ENCODE measurements at places on chromosomes 7 and 10. TPM values are rescaled to one million over a fixed set of nuclear protein-coding genes. Genes with fewer than 3 reads are reported as not detected.

- DNase-seq = no peak
These were observed 205.7 kb downstream of the EBF3 start for GRCh38 chr10:129758207-129759021.

GRCh38 chr10:85609509-85609908 lies 757.1 kb downstream of the GRID1 start:
- no peak for DNase-seq

DNA sequence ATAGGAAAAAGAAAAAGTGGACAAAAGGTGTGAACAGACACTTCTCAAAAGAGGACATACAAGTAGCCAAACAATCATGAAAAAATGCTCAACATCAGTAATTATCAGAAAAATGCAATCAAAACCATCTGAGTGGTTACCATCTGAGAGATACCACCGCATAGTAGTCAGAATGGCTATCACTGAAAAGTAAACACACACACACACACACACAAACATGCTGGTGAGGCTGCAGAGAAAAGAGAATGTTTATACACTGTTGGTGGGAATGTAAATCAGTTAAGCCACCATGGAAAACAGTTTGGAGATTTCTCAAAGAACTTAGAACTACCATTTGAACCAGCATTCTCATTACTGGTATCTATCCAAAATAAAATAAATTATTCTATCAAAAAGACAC lies 145.7 kb downstream of the CYP26A1 start:
- no peak for DNase-seq

- DNase-seq = no peak
These were observed 33.3 kb downstream of the PLPP4 start for GRCh38 chr10:120490288-120490687.

DNA sequence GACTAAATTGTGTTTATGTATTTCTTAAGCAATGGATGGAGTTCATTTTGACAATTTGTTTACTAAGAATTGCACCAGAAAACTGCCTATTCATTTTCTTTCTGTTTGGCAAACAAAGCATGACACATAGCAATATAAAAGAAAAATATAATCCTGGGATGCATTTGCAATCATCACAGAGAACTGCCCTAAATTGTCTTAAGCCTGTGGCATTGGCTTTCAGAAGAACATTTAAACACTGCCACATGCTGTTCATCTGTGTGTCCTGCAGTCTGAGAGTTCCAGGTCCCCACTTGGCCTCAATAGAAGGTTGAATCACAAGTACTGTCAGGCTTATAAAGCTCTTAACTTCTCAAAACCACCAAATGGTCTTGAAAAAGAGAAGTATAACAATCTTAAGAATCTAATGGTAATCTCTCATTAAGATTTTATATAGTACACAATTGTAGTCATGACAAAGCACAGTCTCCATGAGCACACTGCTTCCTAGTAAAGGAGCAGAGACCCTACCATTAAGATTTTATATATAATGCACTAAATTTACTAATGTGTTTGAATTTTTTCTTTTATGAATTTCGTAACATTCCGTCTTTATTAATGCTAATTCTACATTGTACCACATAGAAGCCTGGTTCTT lies 29.9 kb downstream of the RNLS start:
- no peak for DNase-seq

GRCh38 chr7:158631574-158632195 lies 44.1 kb upstream of the PTPRN2 start:
- DNase-seq = no peak

- no peak for DNase-seq
These were observed 23.7 kb downstream of the SH2B2 start for GRCh38 chr7:102310414-102310815.

DNA sequence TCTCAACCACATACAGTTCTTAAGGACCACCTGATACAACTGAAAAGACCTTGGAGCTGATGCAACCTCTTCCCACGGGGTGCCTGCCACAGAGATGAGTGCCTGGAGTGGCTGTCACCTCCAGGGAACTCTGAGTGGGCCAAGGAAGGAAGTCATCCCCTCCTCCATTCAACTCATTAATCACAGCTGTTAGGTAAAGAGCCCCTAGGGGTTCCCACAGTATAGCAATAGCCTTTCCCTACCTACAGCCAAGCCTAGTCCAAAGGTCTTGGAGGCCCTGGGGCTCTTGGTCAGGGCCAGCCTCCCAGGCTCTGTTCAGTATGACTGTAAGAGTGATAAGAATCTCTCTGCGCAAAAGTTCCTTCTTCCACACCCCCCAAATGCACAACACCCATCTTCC lies 70.4 kb upstream of the NFE2L3 start:
- DNase-seq = no peak

GRCh38 chr7:28095231-28095630 lies 85.4 kb downstream of the JAZF1 start:
- DNase-seq = no peak

GRCh38 chr10:30349967-30350735 lies 1.1 kb upstream of the MTPAP start:
- DNase-seq = no peak

DNA sequence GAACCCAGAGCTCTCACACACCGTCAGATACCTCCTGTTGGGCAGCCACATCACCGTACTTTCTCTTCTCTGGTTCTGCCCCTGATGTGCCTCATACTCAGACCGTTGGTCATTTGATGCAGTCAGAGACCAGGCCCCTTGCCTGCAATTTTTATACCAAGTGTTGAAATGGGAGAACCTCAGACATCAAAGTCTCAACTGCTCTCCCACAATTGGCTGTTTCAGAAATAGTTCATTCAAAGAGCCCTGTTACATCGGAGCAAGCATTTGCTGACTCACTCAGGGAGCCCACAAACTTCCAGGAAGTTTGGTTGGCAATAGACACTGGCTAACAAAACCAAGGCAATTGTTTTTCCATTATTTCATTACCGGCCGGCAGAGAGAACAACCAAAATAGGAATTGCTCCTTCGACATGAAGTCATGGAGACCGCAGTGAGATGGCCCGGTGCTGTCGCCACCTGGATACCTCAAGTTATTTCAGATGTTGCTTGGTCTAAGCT lies 33.5 kb upstream of the ADAM12 start:
- no peak for DNase-seq

- DNase-seq = no peak
These were observed 32.8 kb downstream of the ADCY1 start for GRCh38 chr7:45606931-45607330.

- no peak for DNase-seq
These were observed 71.9 kb downstream of the JCAD start for GRCh38 chr10:29987471-29987870.

DNA sequence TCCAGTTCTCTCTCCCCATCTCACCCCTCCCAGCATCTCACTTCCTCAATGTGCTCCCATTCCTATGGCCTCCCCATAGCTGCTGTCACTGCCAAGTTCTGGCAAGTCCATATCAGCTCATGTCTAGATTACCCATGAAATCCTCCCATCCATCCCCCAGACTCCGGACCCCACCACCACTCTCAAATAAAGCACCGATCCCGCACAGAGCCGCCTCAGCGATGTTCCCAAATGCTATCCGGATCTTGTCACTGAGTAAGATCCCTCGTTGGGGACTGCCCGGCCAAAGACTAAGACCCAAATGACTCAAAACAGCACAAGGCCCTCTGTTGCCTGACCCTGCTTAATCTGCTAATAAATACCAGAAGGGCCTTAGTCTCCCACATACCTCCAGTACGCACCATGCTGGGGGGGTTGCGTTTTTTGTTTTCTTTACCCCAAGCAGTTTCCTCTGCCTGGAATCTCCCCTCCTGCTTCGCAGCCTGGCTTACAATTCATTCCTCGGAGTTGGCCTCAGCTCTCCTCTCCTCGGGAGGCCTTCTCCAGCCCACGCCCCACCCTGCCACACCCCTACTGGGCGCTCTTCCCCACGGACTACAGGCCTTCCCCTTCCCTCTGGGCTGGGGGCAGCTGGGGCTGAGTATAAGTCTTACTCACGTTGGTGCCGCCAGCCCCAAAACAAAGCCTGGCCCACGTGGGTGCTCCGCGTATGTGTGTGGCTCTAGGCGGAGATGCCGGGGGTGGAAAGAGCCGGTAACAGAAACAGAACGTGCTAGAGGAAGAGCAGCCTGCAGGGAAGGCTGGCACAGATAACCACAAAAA lies 1.8 kb upstream of the DUSP5 start:
- DNase-seq = no peak

- no peak for DNase-seq
These were observed 171.2 kb downstream of the ZNF365 start for GRCh38 chr10:62545160-62546066.

DNA sequence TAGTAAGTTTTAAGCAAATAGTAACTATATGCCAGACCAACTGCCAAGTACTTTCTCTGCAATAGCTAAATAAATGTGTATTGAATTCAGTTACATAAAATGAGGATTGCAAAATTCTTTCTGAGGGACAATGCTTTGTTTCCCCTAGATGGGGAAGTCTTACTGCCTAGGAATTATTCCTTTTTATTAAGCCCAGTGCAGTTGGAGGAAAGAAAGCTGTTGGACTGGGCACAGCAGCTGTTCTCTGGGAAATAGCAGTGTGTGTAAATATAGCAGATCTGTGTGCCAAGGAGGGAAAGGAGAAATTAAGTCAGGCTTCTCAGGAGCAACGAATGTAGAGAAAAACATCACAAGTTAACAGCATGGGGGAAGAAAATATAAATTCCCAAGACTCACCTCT lies 77.1 kb downstream of the SEC23IP start:
- DNase-seq = no peak

DNA sequence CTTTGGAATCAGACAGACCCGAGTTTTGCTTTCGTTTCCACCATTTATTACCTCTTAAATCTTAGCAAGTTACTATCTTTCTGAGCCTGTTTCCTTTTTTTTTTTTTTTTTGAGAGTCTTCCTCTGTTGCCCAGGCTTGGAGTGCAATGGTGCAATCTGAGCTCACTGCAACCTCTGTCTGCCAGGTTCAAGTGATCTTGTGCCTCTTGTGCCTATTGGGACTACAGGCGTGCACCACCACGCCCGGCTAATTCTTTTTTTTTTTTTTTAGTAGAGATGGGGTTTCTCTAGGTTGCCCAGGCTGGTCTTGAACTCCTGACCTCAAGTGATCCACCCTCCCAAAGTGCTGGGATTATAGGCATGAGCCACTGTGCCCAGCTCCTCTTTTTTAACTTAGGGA lies 79.5 kb upstream of the LRRC17 start:
- DNase-seq = no peak

DNA sequence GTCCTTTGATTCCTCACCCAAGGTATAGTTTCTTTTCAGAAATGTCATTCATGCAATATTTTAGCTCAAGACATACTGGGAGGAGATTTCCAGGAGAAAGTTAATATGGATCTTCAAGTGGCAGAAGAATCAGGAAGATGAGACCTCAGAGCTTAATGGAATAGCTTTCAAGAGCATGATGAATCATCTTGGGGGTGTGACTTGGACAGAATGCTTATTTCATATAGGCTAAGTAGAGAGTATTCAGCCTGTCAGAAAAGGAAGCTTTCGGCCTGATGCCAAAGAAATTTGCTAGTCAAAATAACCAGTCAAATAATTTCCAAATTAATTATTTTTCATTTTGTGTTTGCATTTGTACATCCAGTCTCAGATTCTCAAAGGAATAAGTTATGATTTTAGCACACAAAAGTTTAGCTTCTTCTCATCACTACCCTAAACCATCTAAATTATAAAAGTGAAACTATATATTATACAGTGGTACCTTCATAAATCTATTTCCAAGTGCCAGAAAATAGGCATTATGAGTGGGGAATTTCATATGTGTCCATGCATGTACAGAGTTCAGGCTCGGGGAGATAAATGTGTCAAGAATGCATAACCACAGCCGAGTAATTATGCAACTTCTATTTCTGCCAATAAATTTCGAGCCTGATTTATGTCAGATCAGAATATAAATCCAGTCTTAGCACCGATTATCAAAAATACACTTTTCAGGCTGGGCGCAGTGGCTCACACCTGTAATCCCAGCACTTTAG lies 27.3 kb upstream of the CALD1 start:
- no peak for DNase-seq

ANKIB1 gene
- total RNA-seq = 27.7 TPM

ITGA8 gene
- 0.32 TPM for total RNA-seq

TAS2R41 gene
- not detected for total RNA-seq

RAB19 gene
- total RNA-seq = 4.6 TPM

CLDN15 gene
- 3.0 TPM for total RNA-seq

GHRHR gene
- not detected for total RNA-seq

INSYN2A gene
- total RNA-seq = 0.09 TPM

TEX36 gene
- not detected for total RNA-seq

CAV1 gene
- total RNA-seq = 13.1 TPM

PNPLA8 gene
- total RNA-seq = 8.7 TPM

TRPV5 gene
- total RNA-seq = not detected

EGR2 gene
- total RNA-seq = 0.59 TPM

CTAGE15 gene
- 0.87 TPM for total RNA-seq

All from pancreas (tissue), 10 donors.